ENCODE measurements at places on chromosomes 6 and 20.

DNA sequence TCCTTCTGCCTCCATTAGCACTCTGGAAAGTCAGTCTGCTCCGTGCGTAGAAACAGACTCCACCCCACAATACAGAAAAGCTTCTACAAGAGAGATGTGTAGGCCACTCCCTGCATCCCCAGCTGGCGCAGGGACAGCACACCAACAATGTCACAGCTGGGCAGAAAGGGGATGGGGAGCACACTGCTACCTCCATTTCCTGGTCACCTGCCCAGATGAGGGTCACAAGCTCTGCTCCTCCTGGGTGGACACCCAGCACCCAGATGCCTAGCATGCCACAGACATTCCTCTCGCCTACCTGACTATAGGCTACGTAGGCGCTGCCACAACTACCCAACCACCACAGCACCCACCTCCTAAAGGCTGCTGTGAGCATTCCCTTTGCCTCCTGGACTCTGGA lies 12.2 kb downstream of the BEND3 start:
- no peak for DNase-seq

DNA sequence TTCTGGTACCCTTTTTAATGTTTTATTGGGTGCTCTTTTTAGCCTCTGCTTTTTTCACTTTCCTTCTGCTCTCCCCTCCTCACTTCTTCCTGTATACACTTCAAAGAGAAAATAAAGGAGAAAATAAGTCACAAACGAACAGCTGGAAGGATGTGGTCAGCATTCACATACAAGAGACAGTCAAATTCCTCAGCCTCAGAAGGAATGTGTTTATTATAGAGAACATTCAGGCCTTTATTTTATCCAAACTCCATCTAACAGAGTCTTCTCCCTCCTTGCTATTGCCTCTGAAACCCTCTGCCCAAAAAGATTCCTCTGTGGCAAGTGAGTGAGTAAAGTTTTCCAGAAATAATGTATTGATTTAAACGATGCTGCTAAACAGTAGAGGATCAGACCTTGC lies 490.4 kb downstream of the FRK start:
- no peak for DNase-seq

DNA sequence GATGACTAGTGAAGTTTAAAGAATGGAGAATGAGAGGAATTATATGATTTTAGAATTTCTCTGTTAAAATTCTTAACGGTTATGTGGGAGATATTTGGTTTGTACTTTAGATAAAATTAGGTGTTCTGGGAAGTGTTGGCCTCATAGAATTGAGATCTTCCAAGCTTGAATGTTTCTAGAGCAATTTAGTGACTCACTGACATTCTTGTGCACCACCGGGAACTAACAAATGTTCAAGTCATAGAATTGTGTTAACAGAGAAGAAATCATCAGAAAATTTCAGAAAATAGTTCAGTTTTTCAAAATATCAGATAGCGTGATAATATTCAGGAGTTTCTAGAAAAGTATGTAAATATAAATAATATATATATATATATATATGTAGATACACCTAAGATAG lies 67.9 kb upstream of the BMP5 start:
- no peak for DNase-seq

DNA sequence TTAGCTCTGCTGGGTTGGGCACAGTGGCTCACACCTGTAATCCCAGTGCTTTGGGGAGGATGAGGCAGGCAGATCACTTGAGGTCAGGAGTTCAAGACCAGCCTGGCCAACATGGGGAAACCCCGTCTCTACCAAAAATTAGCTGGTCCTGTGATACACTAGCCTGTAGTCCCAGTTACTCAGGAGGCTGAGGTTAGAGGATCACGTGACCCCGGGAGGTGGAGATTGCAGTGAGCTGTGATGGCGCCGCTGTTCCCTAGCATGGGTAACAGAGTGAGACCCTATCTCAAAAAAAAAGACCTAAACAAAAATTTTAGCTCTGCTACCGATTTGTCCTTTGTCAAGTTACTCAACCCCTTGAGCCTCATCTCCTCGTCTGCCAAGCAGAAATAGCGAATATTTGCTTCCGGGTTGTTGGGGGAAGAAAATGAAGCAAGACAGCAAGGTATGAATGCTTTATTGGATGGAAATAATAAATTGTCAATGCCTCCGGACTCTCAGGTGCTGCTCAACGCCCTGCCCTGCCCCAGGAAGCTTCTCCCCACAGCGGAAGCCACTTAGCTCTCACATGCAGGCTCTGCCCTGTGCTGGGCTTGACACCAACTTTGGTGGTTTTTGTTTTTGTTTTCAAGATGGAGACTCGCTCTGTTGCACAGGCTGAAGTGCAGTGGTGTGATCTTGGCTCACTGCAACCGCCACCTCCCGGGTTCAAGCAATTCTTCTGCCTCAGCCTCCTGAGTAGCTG lies 24.9 kb upstream of the ITCH start:
- no peak for DNase-seq

- DNase-seq = no peak
These were observed 877 bp downstream of the ENPP4 start for GRCh38 chr6:46130666-46131065.

DNA sequence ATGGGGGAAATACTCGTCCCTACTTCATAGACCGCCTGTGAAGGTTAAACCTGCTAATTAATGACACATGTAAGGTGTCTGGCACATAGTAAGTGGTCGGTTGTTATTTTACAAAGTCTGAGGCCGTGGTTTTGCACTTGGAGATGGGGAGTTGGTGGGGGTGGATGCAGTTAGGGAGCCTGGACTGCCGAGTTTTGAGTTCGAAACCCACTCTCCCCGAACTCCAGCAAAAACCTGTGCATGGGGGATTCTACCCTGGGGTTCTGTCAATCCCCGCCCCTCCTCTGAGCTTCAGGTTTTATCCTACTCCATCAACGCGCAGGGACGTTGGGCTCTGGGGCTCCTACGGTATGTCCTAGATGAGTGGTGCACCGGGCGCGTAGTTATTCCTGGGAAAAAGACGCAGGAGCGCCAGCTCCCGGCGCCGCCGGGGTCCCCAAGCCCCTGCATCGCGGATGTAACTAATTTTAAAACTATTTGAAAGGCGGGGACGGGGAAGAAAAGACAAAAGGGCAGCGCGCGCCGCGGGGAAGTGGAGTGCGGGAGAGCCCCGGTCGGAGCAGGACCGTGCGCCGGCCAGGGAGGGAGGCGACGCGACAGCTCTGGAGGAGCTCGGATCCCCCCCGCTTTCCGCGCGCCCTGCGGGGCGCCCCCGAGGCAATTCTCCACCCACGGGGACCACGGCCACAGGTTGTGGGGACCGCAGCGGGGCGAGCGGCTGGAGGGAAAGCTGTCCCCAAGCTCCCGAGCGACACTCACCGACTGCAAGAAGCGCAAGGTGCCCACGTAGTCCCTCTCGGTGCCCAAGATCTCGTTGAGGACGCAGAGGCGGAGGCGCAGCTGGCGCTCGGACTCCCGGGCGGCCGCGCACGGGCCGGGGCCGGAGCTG lies 672 bp downstream of the PREX1 start:
- DNase-seq = no peak

- no peak for DNase-seq
These were observed 84.3 kb upstream of the MRPS10 start for GRCh38 chr6:42301986-42302385.

DNA sequence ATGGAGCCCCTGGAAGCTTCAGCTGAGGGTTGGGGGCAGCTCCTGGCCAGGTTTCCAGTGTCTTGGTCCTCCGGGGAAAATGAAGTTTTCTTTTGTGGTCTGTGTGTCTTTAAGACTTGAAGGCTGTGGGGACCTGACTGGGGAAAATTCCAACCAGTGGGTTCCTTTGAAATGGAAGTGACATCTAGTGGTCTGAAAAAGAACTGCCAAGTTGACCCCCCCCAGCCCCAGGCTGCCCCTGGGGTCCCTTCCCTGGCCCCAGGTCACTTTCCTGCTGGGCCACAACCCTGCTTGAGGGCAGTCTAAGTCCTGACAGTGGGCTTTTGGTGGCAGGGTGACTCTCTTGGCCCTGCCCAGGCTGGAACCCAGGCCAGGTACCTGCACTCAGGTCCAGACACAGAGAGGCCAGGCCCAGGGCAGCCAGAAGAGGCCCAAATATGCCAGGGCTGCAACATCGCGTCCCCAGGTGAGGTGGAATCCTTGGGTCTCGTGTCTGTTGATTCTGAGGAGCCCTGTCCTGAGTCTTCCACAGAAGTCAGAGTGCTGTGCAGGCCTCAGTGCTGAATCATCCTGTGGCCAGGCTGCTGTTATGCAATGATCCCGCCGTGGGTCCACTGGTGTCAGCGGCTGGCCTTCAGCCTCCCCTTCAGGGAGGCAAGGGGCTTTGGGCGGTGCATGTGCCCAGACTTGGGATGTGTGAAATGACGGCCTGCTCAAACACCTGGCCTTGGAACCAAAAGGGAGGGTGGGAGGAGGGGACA lies 68.4 kb downstream of the VEGFA start:
- no peak for DNase-seq

- DNase-seq = no peak
These were observed 101.6 kb downstream of the HIVEP2 start for GRCh38 chr6:142843361-142843760.

DNA sequence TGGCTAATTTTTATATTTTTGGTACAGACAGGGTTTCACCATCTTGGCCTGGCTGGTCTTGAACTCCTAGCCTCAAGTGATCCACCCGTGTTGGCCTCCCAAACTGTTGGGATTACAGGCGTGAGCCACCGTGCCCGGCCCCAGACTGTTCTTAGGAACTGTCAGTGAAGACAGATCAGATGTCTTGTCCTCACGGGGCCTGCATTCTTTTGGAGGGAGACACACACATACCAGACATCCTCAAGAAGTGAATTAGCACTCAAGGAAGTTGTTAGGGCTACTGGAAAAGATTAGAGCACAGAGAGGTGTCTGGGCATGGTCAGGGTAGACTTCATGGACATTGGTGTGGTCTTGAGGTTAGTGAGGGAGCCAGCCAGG lies 10.3 kb upstream of the LPIN3 start:
- no peak for DNase-seq

GRCh38 chr6:148771212-148771601 lies 24.4 kb downstream of the UST start:
- no peak for DNase-seq

- DNase-seq = no peak
These were observed 43.6 kb downstream of the CDYL start for GRCh38 chr6:4819706-4820283.

DNA sequence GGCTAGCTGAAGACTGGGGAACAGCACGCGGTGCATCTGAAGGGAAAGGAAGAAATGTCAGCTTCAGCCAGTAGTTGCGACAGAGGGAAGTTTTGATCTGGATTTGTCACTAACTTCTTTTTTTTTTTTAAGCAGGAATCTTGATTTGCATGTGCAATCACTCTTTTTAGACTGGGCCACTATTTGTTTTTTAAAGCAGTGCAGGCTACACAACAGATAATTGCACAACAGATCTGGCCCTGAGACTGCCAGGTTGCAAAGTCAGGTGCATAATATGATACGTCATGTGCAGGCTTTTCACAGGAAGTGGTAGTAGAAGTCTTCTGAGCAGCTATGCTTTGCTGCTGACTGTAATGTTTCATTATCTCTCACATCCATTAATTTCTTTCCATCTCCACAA lies 13.5 kb downstream of the PFDN4 start:
- DNase-seq = no peak

DNA sequence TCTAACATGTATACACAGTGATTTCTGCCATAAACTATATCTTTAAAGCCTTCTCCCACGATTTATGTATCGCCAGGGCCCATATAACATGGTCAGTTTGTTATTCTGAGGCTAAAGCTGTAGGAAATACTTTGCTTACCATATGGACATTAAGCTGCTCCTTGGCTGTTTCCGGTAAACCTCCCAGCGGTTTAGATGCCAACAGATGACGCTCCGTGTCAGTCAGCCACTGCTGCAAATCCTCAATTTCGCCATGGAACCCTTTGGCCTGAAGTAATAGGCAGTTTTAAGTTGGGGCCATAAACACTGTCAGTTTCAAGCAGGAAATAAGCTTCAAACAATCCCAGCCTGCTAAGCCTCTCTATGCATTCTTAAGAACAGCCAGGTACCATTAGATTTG lies 145.4 kb downstream of the DST start:
- no peak for DNase-seq

DNA sequence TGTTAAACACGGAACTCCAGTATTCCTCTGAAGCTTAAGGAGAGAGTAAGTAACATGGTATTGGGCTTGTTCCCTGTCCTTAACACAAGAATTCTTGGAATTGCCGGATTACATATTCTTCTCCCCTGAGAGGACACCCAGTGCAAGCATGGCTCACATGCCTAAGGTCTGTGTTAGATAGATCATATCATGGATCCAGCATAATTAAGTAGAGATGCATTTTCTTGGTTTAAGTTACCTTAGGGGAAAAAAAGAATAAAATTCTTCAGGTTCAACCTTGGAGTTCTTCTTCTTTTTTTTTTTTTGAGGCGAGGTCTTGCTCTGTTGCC lies 53.9 kb downstream of the AKAP12 start:
- DNase-seq = no peak

GRCh38 chr6:31143148-31143547 lies 4.3 kb upstream of the PSORS1C2 start:
- no peak for DNase-seq

GRCh38 chr20:44218446-44218845 lies 7.9 kb upstream of the OSER1 start:
- no peak for DNase-seq

GRCh38 chr20:36967636-36968035 lies 16.1 kb upstream of the SAMHD1 start:
- DNase-seq = no peak

GRCh38 chr20:1491281-1491840 lies at the start of gene SIRPB2:
TSS of gene SIRPB2 (minus strand) at chr20:1491420. CDS start at chr20:1491359, 61 bp downstream.
- no peak for DNase-seq

GRCh38 chr20:64142590-64142989 lies 21.7 kb upstream of the MYT1 start:
- DNase-seq = no peak

DNA sequence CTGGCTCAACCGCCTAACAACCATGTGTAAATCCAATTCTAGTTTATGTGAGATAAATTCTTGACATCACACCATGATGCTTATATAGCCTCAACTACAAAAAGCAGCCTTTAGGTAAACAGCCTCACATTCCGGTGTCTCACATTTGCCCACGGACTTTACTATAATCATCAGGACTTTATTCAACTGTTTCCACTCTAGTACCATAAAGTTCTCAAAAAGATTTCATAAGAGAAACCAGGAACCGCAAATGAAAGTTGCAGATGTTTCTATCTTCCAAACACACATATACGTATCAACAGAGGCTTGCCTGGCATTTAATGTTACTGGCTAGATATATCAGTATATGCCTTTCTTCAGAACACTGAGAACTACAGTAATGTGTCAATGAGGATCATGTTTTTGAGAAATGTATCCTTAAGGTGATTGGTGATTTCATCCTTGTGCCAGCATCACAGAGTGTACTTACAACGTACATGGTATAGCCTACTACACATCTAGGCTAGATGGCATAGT lies 80.0 kb downstream of the EPB41L2 start:
- DNase-seq = no peak

GRCh38 chr20:48623906-48624265 lies 203.9 kb downstream of the PREX1 start:
- no peak for DNase-seq

DNA sequence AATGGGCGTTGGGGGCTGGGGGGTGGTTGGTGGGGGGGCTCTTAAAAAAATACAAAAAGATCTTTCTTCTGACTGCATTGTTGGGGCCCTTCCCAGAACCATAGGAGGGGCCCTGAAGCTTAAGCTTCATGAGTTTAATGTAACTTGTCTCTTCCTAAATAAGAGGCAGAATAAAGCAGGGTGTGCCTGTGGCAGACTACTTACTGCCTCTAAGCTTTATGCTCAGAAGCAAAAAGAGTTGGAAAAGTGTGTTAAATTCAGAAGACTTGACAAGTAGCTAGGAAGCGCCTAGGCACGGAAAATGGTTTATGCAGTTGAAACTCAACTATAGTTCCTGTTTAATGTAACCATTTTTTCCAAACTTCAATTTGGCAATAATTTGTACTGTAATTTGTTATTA lies 44.5 kb downstream of the TIAM2 start:
- no peak for DNase-seq
